ENCODE measurements at places on chromosomes 7 and 10.

GRCh38 chr10:30390207-30390606, 41.1 kb upstream of the MTPAP start:
- no peak for DNase-seq

DNA sequence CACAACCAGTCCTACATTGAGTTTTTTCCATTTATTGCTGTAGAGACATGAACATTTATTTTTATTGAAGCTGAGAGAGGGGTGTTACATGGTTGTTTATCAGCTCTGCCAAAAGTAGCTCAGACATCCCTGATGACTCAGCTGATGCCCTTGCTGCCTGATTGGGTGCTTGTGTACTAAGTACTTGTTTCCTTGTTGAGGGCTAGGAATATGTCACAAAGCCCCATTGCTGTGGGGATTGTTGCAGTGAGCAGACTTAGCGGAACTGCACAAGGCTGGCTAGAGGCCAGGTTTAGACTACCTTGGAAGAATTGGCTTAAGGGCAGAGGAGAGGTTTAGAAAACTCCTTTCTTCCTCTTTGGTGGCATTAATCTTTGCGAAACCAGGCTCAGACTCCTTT, 110.6 kb downstream of the AUTS2 start:
- no peak for DNase-seq

DNA sequence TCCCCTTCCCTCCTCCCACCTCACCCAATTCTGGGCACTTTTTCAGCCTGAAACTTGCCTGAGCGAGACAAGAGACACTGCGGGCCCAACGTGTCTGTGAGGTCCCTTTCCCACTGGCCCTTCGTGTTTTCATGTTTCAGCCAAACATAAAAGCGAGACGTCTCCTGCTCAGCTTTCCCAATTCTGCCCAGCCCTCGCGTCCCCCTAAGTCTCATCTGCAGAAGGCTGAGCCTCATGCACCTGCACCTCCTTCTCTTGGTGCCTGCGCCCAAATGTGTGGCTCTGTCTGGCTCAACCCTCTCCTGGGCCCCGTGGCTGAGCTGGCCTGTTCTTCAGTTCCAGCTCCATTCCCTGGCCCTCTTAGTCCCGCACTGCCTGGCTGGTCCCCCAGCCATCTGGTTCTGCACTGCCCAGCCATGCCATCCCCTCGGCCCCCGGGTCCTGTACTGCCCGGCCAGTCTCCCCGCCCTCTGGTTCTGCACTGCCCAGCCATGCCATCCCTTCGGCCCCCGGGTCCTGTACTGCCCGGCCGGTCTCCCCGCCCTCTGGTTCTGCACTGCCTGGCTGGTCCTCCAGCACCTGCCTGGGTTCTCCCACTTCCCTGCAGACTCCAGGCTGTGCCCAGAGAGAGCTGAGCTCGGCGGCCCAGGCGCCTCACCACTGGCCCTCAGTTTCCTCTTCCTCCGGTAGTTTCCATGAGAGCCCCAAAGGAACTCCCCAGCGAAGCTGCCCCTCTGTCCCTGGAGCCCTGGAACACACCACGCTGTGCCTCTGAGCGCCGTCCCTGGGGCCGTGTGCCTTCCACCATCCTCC, 224.1 kb downstream of the DNAJB6 start:
- no peak for DNase-seq

GRCh38 chr7:80905334-80905733, 13.5 kb downstream of the SEMA3C start:
- DNase-seq, result no peak

DNA sequence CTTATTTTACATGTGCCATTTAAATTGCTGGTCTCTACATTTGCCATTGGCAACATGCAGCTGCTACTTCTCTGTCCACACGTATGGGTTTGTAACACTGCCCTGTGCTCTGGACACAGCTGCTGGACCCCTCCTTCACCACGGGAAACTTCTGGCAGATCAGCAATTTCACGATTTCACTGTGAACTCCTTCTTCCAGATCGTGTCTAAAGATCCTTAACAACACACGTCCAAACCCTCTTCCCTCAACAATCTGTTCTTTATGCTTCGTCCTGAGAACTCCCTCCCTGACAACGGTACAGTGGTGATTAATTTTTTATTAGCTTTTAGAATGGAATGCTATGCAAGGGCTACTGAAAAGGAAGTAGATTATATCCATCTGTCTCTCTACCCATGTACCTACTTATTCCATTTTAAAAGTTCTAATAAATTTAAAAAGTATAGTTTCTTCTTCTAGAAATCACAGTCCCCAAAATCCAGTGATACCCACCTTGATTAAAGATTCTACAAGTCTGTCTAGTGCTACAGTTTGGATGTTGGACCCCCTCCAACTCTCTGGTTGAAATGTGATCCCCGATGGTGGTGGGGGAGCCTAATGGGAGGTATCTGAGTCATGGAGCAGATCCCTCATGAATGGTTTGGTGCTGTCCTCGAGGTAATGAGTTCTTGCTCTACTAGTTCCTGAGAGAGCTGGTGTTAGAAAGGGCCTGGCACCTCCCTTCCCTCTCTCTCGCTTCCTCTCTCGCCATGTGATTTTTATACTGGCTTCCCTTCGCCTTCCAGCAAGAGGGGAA, 81.0 kb downstream of the KIAA1549 start:
- no peak for DNase-seq

DNA sequence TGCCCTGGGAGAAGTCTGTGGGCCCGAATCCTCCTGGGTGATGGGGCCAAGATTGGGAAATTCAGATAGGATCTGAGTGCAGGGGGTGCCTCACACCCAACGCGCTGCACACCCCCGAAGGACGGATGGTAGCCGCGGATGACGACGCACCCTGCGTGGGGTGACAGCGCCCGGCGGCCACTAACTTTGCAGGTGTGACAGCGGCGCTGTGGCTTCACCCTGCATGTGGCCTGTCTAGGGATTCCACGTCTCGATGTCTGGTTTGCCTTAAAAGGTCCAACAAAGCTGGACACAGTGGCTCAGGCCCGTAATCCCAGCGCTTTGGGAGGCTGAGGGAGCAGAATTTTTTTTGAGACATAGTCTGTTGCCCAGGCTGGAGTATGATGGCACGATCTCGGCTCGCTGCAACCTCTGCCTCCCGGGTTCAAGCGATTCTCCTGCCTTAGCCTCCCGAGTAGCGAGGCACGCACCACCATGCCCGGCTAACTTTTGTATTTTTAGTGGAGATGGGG, 18.6 kb downstream of the ADAP1 start:
- no peak for DNase-seq

DNA sequence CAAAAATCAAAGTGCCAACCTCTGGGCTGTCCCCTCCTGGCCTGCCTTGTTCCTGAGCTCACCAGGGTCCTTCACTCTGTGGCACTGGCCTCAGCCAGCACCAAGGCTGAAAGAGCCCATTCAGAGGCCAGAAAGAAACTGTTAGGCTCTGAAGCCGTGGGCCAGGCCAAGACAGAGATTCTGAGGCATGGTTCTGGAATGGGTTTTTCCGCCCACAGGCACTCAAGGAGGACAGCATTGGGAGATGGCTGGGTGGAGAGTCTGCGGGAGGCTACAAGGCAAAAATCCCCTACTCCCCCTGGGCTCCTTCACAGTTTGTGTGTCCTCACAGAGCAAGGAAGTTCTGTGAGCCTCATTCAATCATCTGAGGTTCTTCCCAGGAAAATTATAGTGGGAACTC, 31.7 kb downstream of the GRIFIN start:
- DNase-seq, result no peak

DNA sequence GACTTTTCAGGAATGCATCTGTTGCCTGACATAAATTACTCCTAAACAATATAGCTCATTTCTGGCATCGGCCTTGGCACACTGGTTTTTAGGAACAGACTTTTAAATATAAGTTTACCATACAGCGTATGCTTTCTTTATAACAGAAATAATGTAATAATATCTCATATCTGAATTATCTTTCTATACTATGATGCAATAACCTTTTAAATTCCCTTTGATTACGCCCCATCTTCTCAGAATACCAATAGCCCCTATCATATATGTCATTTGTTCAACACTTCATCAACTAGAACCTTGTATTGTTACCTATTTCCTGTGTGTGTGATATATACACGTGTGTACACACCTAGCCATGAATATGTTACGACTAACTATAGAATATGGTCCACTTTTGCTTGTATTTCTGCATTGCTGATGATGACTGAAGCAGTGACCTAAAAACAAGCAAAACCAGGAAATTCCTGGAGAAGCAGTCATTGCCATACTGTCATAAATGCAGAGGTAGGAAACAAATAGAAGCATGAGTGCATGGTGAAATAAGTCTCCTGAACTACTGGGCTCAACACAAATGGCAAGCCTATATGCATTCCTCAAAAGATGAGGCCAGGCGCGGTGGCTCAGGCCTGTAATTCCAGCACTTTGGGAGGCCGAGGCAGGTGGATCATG, 618.4 kb upstream of the NRP1 start:
- no peak for DNase-seq

- DNase-seq, result no peak
These were observed 52.2 kb upstream of the KMT2E start for GRCh38 chr7:104961821-104962220.

- DNase-seq, result no peak
These were observed 27.3 kb upstream of the KMT2C start for GRCh38 chr7:152462995-152463708.
